ENCODE measurements at places on chromosomes 7 and 10.

- DNase-seq = no peak
Observed at GRCh38 chr7:114590298-114590697, 175.7 kb downstream of the FOXP2 start.

DNA sequence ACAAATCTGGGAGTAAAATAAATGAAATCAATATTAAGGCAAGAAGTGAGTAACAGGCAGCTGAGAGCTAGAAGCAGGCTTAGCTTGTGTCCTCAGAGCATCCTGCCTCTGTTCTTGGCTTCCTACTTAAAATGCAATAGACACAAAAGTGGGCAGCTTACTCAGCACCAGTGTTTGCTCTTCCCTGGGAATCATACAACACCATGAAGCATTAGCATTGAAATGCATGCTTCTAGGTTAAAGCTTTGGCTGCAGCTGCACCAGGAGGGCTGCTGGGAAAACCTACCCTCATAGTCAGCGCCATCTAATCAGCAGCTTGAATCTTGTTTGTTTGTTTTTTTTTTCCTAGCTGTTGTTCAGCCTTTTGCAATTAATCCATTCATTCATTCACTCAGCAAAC, 104.2 kb upstream of the VWC2 start:
- DNase-seq = no peak

- peak; percentile 26 for DNase-seq
Observed at GRCh38 chr10:53315709-53316108, 543.1 kb upstream of the MBL2 start.

DNA sequence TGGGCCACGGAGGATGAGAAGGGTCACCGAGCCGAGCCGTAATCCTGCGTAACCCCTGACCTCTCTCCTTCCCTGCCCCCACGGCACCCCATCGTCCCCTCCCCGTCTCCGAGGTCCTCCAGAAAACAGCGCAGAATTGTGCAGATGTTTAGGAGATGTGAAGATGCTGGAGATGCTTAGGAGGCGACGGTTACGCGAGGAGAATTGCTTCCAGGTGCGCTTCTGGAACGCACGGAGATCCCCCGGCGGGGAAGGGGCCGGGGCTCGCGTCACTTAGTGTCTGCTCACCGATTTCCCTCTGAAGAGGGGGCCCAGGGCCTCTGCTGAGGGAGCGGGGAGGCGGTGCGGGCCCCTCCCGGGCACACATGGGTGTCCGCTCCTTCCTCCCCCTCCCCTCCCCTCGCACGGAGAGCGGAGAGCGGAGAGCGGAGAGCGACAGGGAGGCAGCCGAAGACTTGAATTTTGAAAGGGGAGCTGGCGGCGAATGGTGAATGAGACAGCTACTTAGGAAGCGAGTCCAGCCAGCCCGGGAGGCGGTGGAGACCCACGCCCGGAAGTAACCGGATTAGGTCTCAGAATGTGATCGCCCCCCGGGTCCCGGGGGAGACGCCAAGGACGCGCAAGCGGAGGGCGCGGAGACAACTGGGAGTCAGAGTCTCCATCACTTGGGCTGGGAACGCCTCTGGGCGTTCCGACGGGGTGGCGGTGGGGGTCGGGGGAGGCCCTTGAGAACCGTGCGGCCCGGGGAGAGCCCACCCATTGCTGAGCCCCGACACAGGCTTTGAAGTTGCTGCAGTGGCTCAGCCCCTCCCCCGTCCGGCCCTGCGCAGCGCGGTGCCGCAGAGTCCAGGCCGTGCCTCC, 8.7 kb upstream of the EN2 start:
- no peak for DNase-seq

DNA sequence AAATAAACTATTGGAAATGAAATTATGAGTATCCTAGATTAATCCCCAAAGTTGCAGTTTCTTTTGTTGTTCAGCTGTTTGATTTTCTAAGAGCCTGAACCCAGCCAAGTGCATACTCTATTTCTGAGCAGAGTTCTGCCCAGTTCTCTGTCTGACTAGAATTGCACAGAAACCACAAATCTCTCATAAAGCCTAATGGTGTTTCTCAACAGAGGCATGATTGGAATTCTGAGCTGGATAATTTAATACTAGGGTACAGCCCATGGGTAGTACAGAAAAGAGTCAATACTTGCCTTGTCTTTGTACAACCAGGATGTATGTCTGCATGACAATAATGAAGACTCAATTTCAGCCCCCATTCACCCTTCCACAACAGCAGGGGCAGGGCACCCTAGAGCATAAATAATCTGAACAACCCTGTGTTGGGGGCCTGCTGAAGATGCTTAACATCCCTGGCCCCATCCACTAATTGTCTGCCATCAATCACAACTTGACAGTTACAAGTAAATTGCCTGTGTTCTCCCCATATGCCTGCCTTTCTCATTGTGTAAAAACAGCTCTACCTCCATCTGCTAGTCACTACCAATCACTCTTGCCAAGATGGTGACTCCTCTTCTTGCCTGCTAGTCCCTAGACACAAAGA, 114.4 kb downstream of the NPSR1 start:
- no peak for DNase-seq

DNA sequence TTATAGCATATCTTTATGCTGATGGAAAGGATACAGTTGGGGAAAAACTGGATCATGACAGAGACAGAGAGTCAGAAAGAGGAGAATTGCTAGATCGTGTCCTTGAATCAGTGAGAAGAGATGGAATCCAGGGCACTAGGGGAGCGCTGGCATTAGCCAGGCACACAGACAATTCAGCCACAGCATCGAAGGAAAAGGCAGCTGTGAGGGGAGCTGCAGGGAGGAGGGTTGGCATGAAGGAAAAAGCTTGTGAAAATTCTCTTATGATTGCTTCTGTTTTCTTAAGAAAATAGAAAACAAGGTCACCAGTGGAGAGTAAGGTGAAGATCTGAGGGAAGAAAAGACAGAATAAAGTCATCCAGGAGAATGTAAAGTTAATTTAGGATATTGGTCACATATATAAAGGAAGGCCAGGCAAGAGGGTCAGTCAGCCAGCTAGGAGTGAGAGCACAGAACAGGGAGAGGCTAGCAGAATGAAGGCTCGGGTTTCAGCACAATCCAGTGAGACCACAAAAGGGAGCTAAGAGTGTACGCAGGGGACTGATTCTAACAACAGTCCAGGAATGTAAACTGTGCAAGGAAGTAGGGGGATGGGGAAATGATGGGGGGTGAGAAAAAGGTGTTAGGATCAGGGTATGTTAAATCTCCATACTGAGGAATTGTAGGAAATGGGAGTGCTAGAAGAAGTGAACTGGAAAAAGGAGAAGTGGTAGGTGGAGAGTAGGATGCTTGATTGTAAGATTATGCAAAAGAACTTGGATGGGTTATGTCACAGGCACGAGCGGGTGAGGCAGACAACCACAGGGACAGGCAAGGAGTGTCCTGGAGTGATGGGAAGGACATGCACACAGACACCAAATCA, 112.0 kb downstream of the RNF32 start:
- no peak for DNase-seq

- DNase-seq = no peak
Observed at GRCh38 chr10:28788252-28788651, 110.9 kb downstream of the BAMBI start.

DNA sequence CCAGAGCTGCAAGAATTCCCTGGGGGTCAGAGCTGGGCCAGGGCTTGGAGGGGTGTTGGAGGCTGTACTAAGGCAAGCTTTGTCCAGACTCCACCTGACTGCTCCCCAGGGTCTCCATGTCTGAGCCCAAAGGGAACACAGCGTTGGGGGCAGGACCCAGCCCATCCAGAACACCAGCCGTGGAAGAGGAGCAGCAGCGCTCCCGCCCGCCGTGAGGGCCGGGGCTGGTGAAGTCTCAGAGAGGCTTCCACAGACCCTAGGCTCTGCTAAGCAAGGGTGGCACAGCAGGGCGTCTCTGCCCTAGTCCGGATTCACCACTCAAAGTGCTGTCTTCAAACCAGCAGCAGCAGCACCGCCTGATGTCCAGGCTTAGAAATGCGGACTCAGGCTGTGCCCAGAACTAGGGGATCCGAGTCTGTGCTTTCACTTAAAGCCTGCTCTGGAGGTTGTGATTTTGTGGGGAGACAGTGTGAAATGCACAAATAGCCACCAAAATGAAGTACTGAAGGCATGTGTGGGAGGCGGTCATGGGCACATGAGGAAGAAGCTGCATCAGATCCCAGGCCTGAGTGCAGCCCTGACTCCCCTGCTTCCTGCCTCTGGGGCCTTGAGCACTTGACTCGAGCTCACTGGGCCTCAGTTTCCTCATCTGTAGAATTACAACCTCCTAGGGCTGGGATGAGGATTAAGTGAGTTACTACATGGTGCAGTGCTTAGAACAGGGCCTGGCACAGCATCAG, 16.6 kb upstream of the AQP1 start:
- no peak for DNase-seq

GRCh38 chr10:101354328-101355071, 535 bp downstream of the BTRC start:
- DNase-seq = peak; percentile 73

- DNase-seq = peak; percentile 64
Observed at GRCh38 chr7:38731215-38731614, 100.0 kb upstream of the AMPH start.

- DNase-seq = peak; percentile 32
Observed at GRCh38 chr7:55131142-55131929, 112.5 kb downstream of the EGFR start.

DNA sequence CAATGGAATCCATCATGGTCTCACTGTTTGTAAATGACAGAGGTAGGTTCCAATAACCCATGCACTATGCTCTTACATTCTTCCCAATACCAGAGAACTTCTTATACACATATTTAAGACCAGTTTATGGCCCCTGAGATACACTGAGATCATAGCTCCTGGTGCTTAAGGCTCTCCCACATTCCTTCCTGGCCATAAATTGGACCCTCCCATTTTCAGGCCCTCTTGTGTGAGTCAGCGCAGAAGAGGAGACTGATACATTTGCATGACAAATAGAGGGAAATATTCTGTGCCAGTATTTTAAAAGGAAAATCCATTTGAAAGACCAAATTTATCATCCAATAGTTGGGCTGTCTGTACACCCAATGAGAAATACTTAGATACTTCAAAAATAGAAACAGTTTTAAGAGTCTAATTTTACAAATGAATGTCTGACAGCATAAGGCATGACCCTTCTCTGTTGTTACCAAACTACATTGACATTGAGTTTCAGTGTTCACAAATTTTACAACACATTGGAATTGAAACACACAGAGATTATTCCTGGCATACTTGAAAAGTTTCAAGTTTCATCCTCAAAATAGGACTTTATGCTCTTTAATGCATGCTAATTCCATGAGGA, 35.3 kb downstream of the SLC16A9 start:
- peak; percentile 32 for DNase-seq

DNA sequence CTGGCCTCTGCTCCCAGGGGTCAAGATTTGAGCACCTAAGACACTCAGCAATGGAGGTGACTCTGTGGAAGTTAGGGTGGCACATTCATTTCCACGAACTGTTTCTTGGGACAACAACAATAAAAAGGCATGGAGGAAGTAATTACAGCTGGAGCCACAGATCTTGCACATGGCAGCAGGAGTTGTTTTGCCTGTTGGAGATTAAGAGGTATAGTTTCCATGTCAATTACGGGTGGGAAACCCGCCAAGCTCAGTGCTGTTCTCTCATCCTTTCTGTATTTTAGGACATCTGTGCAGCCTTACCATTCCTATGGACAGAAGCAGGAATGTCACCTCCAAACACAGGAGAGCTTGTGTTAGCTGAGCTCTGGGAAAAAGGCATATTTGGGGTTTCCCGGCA, 201.2 kb downstream of the SNX10 start:
- no peak for DNase-seq

DNA sequence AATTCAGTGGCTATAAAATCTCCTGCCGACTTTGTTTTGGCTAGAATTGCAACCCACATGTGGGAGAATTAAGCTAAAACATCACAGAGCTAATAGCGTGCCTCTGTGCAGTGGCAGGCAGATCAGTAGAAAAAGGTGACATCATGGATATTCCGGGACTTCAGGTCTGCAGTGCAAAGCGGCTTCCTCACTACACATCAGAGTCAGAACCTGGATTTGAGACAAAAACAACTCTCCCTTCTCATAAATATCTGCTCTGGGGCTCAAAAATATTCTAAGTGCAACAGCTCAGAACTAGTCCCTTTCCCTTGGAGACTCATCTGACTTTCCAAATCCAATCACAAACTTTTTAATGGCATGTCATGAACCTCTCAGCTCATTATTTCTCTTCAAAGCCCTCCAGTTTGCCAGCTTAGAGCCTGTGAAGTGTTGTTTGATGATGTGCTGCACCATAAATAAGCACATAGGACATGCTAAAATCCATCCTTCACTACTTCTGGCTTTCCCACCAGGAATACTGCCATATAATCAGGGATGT, 337.1 kb downstream of the RNLS start:
- DNase-seq = no peak

DNA sequence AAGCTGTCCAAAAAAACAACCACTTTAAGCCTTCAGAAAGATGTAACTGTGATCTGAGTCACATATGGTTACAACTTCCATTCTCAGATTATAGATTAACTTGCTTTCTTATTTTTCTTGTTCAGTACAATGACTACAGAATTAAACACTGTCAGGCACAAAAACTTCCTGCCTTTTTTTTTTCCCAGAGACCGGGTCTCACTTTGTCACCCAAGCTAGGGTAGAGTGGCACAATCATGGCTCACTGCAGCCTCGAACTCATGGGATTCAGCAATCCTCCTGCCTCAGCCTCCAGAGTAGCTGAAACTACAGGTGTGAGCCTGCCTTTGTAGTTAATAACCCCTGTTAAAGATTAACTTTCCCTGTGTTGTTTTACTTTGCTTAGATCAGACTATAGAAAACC, 163.2 kb downstream of the AVL9 start:
- DNase-seq = peak; percentile 18

DNA sequence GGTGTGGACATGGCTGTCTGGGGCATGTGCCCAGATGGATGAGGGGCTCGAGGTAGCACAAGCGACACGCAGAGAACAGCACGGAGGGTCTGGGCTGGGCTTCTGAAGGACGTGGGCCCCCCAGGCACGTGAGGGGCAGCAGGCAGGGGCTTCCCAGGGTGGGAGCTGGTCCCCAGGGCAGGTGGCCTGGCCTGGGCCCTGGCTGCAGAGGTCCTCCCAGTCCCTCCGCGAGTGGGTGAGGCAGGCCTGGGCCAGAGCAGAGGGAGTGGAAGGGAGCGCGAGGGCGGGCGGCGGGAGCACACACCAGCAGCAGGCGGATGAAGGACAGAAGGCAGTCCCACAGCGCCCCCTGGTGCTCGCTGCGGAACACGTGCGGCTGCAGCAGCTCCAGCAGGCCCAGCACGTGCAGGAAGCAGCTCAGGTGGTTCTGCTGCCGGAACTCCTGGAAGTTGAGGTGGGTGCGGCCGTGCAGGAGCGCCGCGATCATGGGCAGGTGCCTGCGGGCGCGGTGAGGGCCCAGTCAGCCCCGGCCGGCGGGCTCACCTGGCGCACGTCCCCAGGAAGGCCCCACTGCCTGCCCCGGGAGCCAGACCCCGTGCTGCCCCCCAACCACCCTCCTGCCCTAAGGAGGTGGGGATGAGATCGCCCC, 14.7 kb upstream of the MICALL2 start:
- DNase-seq = peak; percentile 85

GRCh38 chr10:23694921-23695824, 256.3 kb downstream of the OTUD1 start:
- DNase-seq = no peak

- no peak for DNase-seq
Observed at GRCh38 chr7:26508481-26508880, 216.8 kb downstream of the SNX10 start.

GRCh38 chr10:58662314-58662713, 149.6 kb downstream of the BICC1 start:
- peak; percentile 90 for DNase-seq

GRCh38 chr7:40866601-40867000, 731.8 kb downstream of the SUGCT start:
- no peak for DNase-seq

- no peak for DNase-seq
Observed at GRCh38 chr10:118596426-118597124, 1.1 kb upstream of the PRLHR start.

All from ELR (cell line).